ENCODE measurements at places on chromosomes 2 and 18. TPM values are rescaled to one million over a fixed set of nuclear protein-coding genes. Genes with fewer than 3 reads are reported as not detected.

The ANKRD44 gene
- total RNA-seq = 120 TPM

DNA sequence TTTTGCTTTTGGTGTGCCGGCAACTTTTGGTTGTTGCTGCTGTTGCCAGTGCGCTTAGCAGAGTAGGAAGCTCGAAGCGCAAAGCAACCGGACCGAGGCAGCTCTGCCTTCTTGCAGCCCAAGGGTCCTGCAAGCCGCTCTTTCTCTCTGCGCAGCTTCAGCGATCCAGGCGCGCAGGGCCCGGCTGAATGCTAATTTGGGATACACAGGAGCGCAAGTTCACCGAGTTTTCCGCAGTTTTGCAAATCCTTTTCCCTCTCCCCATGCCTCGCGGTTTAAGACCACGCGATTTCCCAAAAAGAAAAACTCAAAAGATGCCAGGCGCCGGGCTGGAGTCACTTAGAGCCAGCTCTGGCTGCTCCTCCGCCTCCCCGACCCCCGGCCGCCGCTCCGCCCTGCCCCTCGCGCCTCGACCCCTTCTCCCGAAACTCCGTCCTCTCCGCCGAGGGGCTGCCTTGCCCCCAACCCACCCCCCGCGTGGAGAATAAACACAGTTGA is 13.5 kb upstream of the SIX3 start:
- no peak overlapping the region for H3K27ac ChIP-seq
- H3K4me3 ChIP-seq = no peak overlapping the region
- no peak for DNase-seq

- H3K27me3 ChIP-seq = peaks cover 6% of the 10 kb centered on the region
- H3K36me3 ChIP-seq = no peaks in the 10 kb centered on the region
- H3K4me3 ChIP-seq = no peak overlapping the region
- H3K27ac ChIP-seq = no peak overlapping the region
These were observed 311.0 kb downstream of the NDUFA10 start for GRCh38 chr2:239714116-239714515.

DNA sequence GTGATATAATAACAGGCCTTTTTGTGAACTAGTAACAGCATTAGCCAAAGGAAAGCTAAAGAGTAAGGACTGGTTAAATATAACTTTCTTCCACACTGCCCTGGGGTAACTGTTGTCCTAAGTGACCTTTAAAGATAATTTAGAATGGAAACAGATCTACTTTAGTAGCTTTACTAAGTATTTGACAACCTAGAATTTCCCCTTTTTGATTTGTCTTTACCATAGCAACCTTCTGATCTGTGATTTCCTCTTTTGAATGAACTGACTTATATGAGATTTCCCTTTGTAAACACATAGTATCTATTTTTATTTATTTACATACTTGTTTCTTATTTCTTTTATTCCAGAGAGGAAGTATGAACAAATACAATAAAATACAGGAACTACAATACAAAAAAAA is 10.5 kb upstream of the KLF7 start:
- no peaks in the 10 kb centered on the region for H3K27me3 ChIP-seq
- H3K36me3 ChIP-seq = no peaks in the 10 kb centered on the region
- H3K27ac ChIP-seq = no peak overlapping the region
- H3K4me3 ChIP-seq = no peak overlapping the region

DNA sequence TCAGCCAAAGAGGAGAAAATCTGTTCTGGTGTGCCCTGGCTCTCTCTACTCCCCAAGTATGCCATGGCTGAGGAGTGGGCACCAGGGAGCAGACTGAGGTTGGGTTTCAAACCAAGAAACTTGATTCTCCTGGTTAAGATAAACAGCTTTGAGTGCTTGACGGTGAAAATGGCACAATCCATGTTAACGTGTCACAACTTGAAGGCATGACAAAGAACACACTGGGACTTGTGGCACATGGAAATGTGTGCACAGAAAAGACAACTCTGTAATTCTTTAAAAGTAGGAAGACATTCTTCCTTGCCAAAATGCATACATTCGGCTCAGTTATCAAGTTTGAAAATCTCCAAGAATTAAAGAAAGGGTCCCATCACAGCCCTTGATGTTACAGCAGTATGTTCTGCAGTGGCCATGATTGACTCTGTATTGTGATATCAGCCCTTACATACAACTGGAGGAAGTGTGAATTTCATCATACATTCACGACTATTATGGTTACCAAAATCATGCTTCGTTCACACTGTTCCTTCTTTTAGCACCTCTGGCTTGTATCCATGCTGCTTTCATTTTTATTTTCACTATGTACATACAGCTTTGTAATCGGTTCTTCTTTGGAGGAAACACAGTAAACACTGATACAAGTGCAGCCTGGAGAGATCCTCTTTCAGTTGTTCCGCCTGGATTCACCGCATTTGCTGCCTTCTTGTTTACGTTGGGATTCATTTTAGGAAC is 15.6 kb upstream of the ACTG2 start:
- H3K4me1 ChIP-seq = peaks cover 13% of the 10 kb centered on the region
- H3K27me3 ChIP-seq = no peaks in the 10 kb centered on the region
- H3K36me3 ChIP-seq = peaks cover 8% of the 10 kb centered on the region
- H3K4me3 ChIP-seq = no peak overlapping the region
- H3K27ac ChIP-seq = no peak overlapping the region

- no peaks in the 10 kb centered on the region for H3K4me1 ChIP-seq
- no peak overlapping the region for H3K27ac ChIP-seq
- H3K27me3 ChIP-seq = no peaks in the 10 kb centered on the region
- H3K36me3 ChIP-seq = no peaks in the 10 kb centered on the region
- no peak overlapping the region for H3K4me3 ChIP-seq
- no peak for DNase-seq
These were observed 11.9 kb downstream of the SDC1 start for GRCh38 chr2:20212871-20213503.

The CENPA gene
- total RNA-seq = 27.3 TPM

DNA sequence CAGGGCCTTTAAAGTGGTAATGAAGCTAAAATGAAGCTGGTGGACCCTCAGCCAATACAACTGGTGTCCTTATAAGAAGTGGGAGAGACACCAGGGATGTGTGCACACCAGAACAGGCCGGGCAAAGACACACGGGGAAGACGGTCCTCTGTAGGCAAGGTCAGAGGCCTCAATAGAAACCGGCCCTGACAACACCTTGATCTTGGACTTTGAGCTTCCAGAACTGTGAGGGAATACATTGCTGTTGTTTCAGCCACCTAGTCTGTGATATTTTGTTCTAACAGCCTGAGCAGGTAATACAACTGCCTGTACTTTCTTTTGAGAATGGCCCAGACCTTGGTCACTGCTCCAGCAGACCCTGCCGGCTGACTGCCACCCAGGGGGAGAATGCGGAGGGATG is 65.6 kb upstream of the FZD7 start:
- H3K36me3 ChIP-seq = no peaks in the 10 kb centered on the region
- H3K27ac ChIP-seq = no peak overlapping the region
- no peak overlapping the region for H3K4me3 ChIP-seq
- no peaks in the 10 kb centered on the region for H3K4me1 ChIP-seq
- no peaks in the 10 kb centered on the region for H3K27me3 ChIP-seq

The CXCR4 gene
- 140 TPM for total RNA-seq

The APOB gene
- not detected for total RNA-seq

DNA sequence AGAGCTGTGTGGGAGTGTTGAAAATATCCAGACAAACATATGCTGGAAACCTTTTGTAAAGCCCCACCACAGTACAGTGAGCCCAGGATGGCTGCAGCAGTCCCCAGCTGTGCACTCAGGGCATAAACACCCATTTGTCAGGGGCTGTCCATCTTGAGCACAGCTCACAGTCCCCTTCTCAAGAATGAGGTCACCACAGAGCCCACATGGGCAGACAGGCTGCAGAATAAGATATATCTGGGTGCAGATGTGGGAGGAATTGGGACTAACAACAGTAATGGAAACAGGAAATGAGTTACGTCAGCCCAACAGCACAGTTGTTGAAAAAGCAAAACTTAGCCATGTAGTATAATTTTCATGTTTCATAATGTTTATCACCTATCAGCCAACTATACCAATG is 219.6 kb downstream of the ETAA1 start:
- H3K4me3 ChIP-seq = no peak overlapping the region
- no peaks in the 10 kb centered on the region for H3K27me3 ChIP-seq
- DNase-seq = no peak

The CD8B gene
- total RNA-seq = 0.64 TPM

GRCh38 chr2:17815468-17816184 is 634 bp upstream of the MSGN1 start:
- no peak overlapping the region for H3K27ac ChIP-seq
- H3K27me3 ChIP-seq = peaks cover 38% of the 10 kb centered on the region
- H3K4me3 ChIP-seq = no peak overlapping the region

- H3K27ac ChIP-seq = no peak overlapping the region
- DNase-seq = no peak
- peaks cover 49% of the 10 kb centered on the region for H3K27me3 ChIP-seq
These were observed 50.6 kb downstream of the PARD6G start for GRCh38 chr18:80196528-80197320.

DNA sequence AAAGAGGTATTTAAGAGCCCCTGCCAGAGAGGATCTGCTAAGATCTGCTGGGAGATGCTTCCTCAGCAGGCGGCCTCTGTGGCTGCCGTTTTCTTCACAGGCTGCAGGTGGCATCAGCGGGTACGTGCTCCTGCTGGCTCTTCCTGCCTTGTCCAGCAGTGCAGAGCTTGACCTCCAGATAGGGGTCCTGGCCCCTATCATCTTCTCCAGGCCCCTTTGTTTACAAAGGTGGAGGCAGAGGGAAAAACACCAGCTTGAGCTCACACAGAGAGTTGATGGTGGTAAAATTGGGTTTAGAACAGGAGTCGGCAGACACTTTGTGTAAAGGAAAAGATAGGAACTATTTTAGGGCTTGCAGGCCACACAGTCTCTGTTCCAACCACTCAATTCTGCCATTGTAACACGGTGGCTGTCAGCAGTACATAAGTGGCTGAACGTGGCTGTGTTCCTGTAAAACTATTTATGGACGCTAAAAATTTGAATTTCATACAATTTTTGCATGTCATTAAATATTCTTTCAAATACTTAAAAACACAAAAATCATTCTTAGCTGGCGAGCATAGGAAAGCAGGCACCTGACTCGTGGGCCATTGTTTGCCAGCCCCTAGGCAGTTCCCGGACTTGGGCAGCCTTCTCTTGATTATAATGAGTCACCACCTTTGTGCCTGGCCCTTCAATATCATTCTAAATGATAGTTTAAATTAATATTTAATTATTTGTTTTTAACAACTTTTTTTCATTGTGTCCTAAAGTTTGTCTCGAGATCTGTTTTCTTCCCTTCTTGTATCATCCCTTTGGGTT is 98.2 kb upstream of the B3GNT7 start:
- DNase-seq = no peak
- peaks cover 7% of the 10 kb centered on the region for H3K27me3 ChIP-seq
- H3K4me1 ChIP-seq = no peaks in the 10 kb centered on the region
- no peaks in the 10 kb centered on the region for H3K36me3 ChIP-seq

DNA sequence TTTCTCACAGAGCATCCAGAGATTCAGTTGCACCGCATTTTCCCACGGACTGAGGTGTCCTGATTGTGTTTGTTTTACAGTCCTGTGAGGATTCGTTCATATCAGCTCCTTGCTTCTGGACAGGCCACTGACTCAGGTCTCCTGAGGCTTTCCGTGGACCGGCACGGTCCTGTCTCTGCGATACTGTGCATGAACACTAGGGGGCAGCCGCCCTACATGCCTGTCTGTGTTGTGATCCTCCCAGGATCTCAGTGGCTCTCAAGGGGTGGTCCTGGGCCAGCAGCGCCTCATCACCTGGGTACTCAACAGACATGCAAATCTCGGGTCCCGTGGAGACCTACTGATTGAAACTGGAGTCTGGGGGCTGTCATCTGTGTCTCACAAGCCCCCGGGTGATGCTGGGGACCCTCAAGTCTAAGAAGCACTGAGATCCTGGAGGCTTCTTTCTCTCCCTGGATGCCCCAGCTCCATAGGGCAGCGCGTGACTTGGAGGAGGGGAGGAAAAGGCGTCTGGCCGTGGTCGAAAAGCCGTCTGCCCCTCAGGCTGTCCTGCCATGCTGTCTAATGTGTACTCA is 28.9 kb downstream of the IL1R2 start:
- H3K36me3 ChIP-seq = no peaks in the 10 kb centered on the region
- H3K4me1 ChIP-seq = peaks cover 12% of the 10 kb centered on the region
- H3K27ac ChIP-seq = no peak overlapping the region
- H3K4me3 ChIP-seq = no peak overlapping the region
- peak; percentile 66 for DNase-seq

GRCh38 chr2:143451642-143452281 is 322.5 kb downstream of the ARHGAP15 start:
- H3K27ac ChIP-seq = no peak overlapping the region
- H3K27me3 ChIP-seq = no peaks in the 10 kb centered on the region
- no peak for DNase-seq
- peaks cover 22% of the 10 kb centered on the region for H3K4me1 ChIP-seq
- peaks cover 30% of the 10 kb centered on the region for H3K36me3 ChIP-seq

DNA sequence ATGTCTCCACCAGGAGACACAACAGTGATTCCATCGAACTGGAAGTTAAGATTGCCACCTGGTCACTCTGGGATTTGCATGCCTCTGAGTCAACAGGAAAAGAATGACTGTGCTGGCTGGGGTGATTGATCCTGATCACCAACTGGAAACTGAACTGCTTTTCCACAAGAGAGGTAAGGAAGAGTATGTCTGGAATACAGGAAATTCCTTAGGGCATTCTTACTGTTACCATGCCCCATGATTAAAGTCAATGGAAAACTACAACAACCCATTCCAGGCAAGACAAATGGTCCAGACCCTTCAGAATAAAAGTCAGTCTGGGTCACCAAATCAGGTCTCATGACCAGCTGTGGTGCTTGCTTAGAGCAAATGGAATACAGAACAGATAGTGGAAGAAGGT is 12.0 kb upstream of the DDX1 start:
- no peak overlapping the region for H3K4me3 ChIP-seq
- H3K36me3 ChIP-seq = no peaks in the 10 kb centered on the region
